ENCODE measurements at places on chromosomes 4 and X.

DNA sequence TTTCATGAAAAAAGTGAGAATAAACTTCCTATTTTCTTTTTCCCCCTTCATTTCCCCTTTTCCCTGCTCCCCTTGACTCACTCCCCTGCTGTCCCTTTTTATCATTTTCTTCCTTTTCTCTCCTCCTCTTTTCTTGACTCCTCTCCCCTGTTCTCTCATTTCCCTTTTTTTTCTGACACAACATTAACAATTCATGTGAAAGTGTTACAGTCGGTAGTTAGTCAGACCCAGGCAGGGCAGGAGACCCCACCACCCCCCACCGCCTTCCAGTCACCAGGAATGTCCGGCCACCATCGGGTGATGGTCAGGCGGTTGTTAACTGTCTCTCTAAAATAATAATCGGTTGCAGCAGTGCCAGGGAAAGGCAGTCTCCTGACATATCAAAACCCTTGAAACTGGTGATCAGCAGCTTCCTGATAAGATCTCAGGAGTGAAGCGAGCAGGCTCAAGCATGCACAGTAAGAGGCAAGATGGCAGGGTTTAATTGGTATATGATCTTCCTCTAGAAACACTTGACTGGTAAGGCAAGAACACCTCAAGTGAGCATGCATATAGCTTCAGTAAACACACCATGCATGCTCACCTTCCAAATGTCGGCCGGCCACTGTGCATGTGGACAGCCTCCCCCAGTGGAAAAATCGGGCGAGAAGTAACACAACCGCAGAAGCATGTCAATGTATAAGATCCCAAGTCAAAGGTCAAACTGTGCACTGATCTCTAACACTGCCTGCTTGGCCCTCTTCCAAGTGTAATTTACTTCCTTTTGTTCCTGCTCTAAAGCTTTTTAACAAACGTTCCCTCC is 191.4 kb downstream of the NDST4 start:
- DNase-seq, result no peak

DNA sequence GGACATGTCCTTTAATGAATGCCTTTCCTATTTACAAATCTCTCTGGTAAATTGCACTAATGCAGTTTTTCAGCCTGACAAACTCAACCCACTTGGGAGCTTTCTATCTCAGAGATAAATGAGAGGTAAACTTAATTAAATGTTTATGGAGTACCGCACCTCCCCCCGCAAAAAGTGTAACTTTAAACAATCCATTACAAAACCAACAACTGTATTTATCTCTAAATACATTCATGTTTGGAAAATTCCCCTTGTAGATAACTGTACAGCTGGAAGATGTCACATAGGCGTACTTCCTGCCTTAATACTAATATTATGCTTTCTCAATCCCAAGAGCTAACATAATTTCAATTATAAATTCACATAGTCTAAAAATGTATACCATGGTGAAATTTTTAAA is 215.5 kb downstream of the LDB2 start:
- DNase-seq, result no peak

DNA sequence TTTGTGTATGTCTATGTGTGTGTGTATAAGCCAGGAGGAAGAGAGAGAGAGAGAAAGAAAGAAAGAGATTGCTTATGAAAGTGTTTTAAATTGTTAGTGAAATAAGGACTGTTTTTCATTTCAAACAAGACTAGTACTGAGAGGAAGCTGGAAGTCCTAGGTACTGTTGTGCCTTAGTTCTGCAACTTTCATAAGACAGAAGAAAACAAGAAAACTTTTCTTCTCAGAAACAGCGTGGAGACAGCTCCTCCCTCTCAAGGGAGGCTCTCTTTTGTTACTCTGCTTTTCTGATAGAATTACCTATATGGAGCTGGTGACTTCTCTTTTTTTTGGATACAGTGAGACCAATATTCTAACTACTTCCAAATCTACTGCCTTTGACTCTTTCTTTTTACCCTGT is 62.5 kb downstream of the BANK1 start:
- no peak for DNase-seq

- DNase-seq, result no peak
Observed at GRCh38 chr4:149512501-149512900, 303.1 kb downstream of the IQCM start.

GRCh38 chr4:54090804-54091623 is 8.9 kb upstream of the GSX2 start:
- no peak for DNase-seq

GRCh38 chrX:3191796-3192195 is 150.5 kb downstream of the ARSF start:
- DNase-seq, result no peak

DNA sequence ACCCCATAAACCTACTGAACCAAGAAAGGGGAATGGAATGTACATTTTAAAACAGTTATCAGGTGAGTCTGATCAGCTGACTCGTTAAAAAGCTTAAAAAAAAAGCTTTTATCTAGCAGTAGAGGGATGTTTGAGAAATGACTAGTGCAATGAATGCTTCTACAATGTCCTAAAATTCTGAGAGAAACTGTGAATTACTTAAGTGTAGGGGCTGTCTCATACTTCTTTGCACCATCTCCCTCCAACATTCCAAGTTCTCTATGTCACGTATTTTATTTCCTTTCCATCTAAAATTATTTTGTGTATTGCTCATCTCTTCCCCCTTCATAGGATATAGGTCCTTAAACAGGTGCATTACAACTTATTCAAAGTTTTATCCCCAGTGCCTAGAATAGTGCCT is 11.9 kb upstream of the AREG start:
- no peak for DNase-seq

DNA sequence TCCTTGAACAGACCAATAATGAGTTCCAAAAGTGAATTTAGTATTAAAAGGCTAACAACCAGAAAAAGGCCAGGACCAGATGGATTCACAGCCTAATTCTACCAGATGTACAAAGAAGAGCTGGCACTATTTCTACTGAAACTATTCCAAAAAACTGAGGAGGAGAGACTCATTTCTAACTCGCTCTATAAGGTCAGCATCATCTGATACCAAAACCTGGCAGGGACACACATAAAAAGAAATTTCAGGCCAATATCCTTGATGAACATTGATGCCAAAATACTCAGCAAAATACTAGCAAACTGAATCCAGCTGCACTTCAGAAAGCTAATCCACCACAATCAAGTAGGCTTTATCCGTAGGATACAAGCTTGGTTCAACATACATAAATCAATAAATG is 35.8 kb upstream of the USP46 start:
- DNase-seq, result no peak

GRCh38 chrX:65635378-65635777 is 32.1 kb upstream of the MSN start:
- no peak for DNase-seq

DNA sequence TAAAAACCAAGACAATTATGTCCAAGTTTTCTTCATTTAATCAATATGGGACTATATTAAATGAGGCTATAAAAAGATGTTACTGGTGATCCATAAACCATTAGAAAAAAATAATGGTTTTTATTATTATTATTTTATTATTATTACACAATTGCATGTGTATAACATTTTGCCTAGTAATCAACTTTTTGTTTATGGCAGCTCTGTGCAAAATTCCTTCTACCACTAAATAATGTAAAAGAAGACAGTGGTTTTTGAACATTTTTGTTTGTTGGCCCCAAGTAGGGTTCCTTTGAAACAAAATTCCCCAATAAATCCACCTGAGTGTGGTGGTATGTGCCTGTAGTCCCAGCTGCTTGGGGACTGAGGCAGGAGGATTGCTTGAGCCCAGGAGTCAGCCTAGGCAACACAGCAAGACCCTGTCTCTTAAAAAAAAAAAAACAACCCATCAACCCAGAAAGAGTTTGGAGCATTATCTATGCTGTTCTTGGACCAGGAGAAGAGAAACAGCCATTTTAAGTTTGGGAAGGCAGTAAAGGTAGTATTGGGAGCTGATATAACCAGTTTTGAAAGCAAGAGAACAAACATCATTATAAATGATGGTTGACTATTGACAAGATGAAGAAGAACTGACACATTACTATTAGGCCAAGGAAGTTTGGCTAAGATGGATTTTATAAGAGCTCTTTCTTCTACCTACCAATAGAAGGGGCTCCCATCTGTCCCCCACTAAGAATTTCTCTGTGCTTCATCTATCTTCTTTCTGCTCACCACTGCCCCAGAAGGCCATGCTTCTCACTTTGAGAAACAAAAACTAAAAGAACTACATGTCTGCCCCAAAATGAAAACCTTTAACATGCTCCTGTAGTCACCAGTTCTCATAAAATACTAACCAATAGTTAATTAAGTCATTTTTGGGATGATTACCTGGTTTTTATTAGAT is 2.2 kb downstream of the TMEM156 start:
- DNase-seq, result no peak
